ENCODE measurements at places on chromosomes 13 and 19. TPM values are rescaled to one million over a fixed set of nuclear protein-coding genes. Genes with fewer than 3 reads are reported as not detected.

Gene FCER2
- not detected for total RNA-seq

Gene SIGLECL1
- not detected for total RNA-seq

Gene ZNF611
- 24.2 TPM for total RNA-seq

Gene SIN3B
- total RNA-seq, result 69.2 TPM

Gene B9D2
- 13.6 TPM for total RNA-seq

Gene CGB2
- total RNA-seq, result not detected

Gene TPP2
- 46.7 TPM for total RNA-seq

Gene PCDH20
- not detected for total RNA-seq

Gene RASGRP4
- total RNA-seq, result not detected

Gene LYPD3
- not detected for total RNA-seq

Gene NTN5
- total RNA-seq, result not detected

Gene C3
- total RNA-seq, result not detected

Gene EPS8L1
- 18.1 TPM for total RNA-seq

Gene URAD
- total RNA-seq, result not detected

Gene METTL21C
- not detected for total RNA-seq

Gene SIGLEC12
- total RNA-seq, result not detected

Gene IRS2
- total RNA-seq, result 4.4 TPM

Gene LRRC25
- not detected for total RNA-seq

Gene PTOV1
- 184 TPM for total RNA-seq

Gene SULT2A1
- not detected for total RNA-seq

Gene SIAH3
- total RNA-seq, result not detected

Gene IFNL1
- not detected for total RNA-seq

Gene OR7D2
- total RNA-seq, result not detected

Gene CPB2
- not detected for total RNA-seq

Gene LGALS7
- not detected for total RNA-seq

Gene CRLF1
- not detected for total RNA-seq

Gene NEK5
- total RNA-seq, result 0.18 TPM

Gene ZNF540
- total RNA-seq, result 0.75 TPM

Gene SGCG
- not detected for total RNA-seq

Gene FCAR
- not detected for total RNA-seq

Gene ZNF581
- total RNA-seq, result 27.8 TPM

Gene RGCC
- 148 TPM for total RNA-seq

Gene SOX1
- not detected for total RNA-seq

Gene ATP8B3
- total RNA-seq, result 5.1 TPM

Gene MARCHF2
- total RNA-seq, result 43.5 TPM

Gene FGF14
- total RNA-seq, result not detected

Data from endothelial cell of umbilical vein (primary cell).